ENCODE measurements at places on chromosomes 3 and 15. TPM values are rescaled to one million over a fixed set of nuclear protein-coding genes. Genes with fewer than 3 reads are reported as not detected.

Gene MLH1
- 82.3 TPM for total RNA-seq

Gene LEKR1
- total RNA-seq: 0.74 TPM

Gene SCN11A
- total RNA-seq: 0.08 TPM

DNA sequence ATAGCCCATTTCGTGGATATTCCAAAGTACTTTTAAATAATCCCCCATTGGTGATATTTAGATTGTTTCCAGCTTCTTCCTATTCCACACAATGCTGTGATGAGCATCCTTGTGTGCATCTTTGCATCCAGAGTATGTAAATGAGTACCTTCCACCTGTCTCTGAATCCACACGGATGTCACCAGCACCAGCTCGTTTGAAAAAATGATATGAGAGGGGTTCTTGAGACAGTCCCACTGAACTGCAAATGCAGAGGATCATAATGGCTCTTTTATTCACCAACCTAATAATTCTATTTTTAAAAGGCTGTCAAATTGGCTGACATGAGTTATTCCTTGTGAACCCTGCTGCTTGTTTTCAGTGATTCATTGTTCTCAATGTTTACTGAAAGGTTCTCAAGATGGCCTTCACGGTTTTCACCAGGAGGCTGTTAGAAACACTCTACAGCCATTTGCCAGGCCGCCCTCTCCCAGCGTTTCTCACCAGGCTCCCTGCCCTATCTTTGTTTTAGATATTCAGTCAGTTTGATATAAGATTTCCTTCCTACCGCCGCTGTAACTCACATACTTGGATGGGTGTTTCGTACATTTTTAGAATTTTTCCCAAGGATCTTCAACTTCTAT is 96.7 kb upstream of the PTPRG start:
- no peaks in the 10 kb centered on the region for H3K27me3 ChIP-seq
- H3K4me1 ChIP-seq: no peaks in the 10 kb centered on the region
- H3K36me3 ChIP-seq: no peaks in the 10 kb centered on the region
- H3K4me3 ChIP-seq: no peak overlapping the region
- no peak for DNase-seq

- H3K27ac ChIP-seq: no peak overlapping the region
- H3K36me3 ChIP-seq: no peaks in the 10 kb centered on the region
- H3K4me1 ChIP-seq: peaks cover 7% of the 10 kb centered on the region
- no peak overlapping the region for H3K4me3 ChIP-seq
- H3K27me3 ChIP-seq: peaks cover 3% of the 10 kb centered on the region
Measured at GRCh38 chr3:193030276-193030675, 112.6 kb upstream of the MB21D2 start.

- H3K4me1 ChIP-seq: peaks cover 31% of the 10 kb centered on the region
- H3K27me3 ChIP-seq: no peaks in the 10 kb centered on the region
- H3K27ac ChIP-seq: no peak overlapping the region
- H3K4me3 ChIP-seq: no peak overlapping the region
Measured at GRCh38 chr3:59920822-59921221, 871.0 kb upstream of the CFAP20DC start.

Gene SLC22A14
- not detected for total RNA-seq

Gene ANKRD34C
- total RNA-seq: not detected

Gene NMB
- total RNA-seq: 2.6 TPM

Gene GCNT3
- not detected for total RNA-seq

- H3K4me1 ChIP-seq: no peaks in the 10 kb centered on the region
- H3K27me3 ChIP-seq: peaks cover 18% of the 10 kb centered on the region
- H3K36me3 ChIP-seq: no peaks in the 10 kb centered on the region
- no peak for DNase-seq
Measured at GRCh38 chr3:150129166-150129565, 158.5 kb upstream of the PFN2 start.

Gene SCN5A
- 0.39 TPM for total RNA-seq

Gene CLDN1
- 0.10 TPM for total RNA-seq

DNA sequence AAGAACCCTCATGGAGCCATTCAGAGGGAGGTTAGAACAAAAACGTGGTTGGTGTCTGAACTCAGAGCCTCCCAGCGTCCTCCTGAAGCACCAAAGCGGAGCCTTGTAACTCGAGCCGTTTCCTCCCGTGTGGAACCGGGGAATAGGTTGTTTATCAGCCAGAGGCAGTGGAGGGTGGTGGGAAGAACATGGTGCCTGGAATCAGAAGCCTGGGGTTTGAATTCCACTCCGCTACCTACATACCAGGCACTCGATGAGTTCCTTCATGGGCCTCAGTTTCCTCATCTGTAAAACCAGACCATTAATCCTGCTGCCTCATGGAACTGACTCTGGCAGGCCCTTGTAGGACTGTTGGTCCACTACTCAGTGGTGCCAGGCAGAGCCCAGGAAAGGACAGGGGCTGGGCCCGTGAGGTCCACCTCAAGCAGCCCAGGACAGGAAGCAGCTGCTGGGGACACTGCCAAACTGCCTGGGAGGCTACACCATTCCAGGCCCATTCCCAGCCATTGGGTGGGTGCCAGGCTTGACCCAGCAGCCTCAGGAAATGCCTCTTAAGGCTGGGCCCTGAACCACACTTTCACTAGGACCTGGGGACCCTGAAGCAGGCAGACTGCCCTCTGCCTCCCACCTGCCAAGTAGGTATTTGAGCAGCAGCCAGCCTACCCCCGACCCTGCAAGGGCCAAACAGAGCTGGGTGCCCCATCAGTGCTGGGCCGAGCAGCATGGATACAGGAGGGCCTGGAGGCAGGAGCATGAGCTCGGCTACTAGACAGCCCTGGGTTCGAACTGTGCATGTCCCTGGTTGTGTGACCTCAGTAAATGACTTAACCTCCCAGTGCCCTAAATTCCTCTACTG is 33.4 kb downstream of the PRKCD start:
- H3K4me1 ChIP-seq: peaks cover 5% of the 10 kb centered on the region
- no peak for DNase-seq
- H3K27me3 ChIP-seq: peaks cover 6% of the 10 kb centered on the region

GRCh38 chr15:41544650-41545015 is 576 bp upstream of the RPAP1 start:
- peaks cover 20% of the 10 kb centered on the region for H3K4me1 ChIP-seq
- peak; percentile 11 for DNase-seq
- peak overlapping the region; percentile 98 for H3K4me3 ChIP-seq
- no peaks in the 10 kb centered on the region for H3K27me3 ChIP-seq

Gene GXYLT2
- total RNA-seq: 0.32 TPM

Gene P2RY1
- 0.52 TPM for total RNA-seq

GRCh38 chr3:169619793-169620192 is 43.7 kb downstream of the MECOM start:
- no peak overlapping the region for H3K27ac ChIP-seq
- H3K4me1 ChIP-seq: no peaks in the 10 kb centered on the region
- H3K36me3 ChIP-seq: no peaks in the 10 kb centered on the region
- no peak for DNase-seq
- H3K4me3 ChIP-seq: no peak overlapping the region

Gene PPP1R14D
- total RNA-seq: not detected

Gene CCDC191
- total RNA-seq: 1.7 TPM

GRCh38 chr3:113744941-113745755 is 901 bp downstream of the NAA50 start:
- DNase-seq: peak; percentile 71
- H3K4me3 ChIP-seq: peak overlapping the region; percentile 88
- peaks cover 27% of the 10 kb centered on the region for H3K36me3 ChIP-seq
- peaks cover 4% of the 10 kb centered on the region for H3K27me3 ChIP-seq
- peaks cover 70% of the 10 kb centered on the region for H3K4me1 ChIP-seq
- peak overlapping the region; percentile 100 for H3K27ac ChIP-seq

GRCh38 chr3:143276592-143276991 is 157.0 kb downstream of the CHST2 start:
- peaks cover 32% of the 10 kb centered on the region for H3K4me1 ChIP-seq
- H3K27ac ChIP-seq: peak overlapping the region; percentile 63
- H3K36me3 ChIP-seq: peaks cover 6% of the 10 kb centered on the region
- DNase-seq: no peak
- no peaks in the 10 kb centered on the region for H3K27me3 ChIP-seq

DNA sequence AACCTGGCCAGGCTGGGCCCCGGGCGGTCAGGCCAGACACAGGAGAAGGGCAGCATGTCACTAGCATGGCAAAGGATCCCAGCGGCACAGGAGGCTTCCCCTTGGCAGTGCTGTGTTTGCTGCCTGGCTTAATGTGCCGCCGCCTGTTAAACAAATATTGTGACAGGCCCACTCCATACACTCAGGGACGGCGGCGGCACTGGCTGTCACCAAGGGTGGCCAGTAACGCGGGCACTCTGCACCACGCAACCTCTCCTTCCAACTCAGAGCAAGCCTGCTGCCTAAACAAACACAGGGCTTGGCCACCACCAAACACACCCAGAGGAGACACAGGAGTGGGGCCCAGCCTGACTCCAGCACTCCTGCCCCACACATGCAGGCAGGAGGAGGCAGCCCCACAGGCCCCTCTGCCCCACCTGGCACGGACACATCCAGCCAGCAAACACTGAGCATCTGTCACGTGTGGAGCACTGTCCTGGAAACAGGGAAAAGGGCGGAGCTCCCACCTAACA is 48.0 kb downstream of the TPRA1 start:
- no peak overlapping the region for H3K4me3 ChIP-seq
- H3K36me3 ChIP-seq: no peaks in the 10 kb centered on the region
- no peak overlapping the region for H3K27ac ChIP-seq
- peaks cover 5% of the 10 kb centered on the region for H3K4me1 ChIP-seq
- DNase-seq: no peak

DNA sequence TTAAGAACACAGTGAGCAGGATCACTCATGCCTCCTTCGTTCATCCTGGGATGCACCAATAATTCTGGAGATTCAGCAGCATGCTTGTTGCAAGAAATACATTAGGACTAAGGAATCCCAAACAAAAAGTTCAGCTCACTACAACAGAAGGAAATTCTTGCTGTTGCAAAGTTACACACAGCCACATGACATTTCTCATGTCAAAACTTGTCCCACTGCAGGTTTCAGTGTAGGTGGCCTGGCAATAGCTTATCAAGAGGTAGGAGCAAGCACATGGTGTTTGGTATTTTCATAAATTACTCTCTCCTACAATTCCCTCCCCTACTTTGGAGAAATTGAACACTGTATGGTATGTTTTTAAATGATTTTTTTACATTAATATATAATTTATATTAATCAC is 399.6 kb upstream of the EPHA3 start:
- no peaks in the 10 kb centered on the region for H3K4me1 ChIP-seq
- no peak for DNase-seq
- H3K27ac ChIP-seq: no peak overlapping the region
- H3K36me3 ChIP-seq: no peaks in the 10 kb centered on the region
- H3K4me3 ChIP-seq: no peak overlapping the region

DNA sequence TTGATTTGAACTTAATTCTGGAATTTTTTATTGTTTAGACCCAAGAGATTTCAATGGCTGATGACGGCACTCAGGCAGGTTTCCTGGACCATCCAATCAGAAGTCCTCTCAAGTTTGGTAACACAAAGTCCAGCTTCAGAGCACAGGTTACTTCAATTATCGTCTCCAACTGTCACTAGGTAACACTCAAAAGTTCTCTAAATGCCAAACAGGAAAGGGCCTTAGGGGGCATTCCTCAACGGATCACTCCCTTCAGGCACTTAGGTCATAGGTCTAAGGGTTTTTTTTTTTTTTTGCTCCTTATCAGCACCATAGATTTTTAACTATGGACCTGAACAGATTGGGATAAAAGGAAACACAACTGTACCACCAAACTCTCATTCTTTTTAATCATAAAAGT is 85.8 kb downstream of the MEIS2 start:
- H3K4me1 ChIP-seq: no peaks in the 10 kb centered on the region
- H3K4me3 ChIP-seq: no peak overlapping the region
- H3K36me3 ChIP-seq: no peaks in the 10 kb centered on the region
- peaks cover 4% of the 10 kb centered on the region for H3K27me3 ChIP-seq
- no peak for DNase-seq
- H3K27ac ChIP-seq: no peak overlapping the region

GRCh38 chr3:48413086-48413485 is 16.8 kb downstream of the PLXNB1 start:
- no peak overlapping the region for H3K4me3 ChIP-seq

- no peaks in the 10 kb centered on the region for H3K36me3 ChIP-seq
- H3K27me3 ChIP-seq: no peaks in the 10 kb centered on the region
- no peak overlapping the region for H3K27ac ChIP-seq
- no peak overlapping the region for H3K4me3 ChIP-seq
- H3K4me1 ChIP-seq: peaks cover 7% of the 10 kb centered on the region
- DNase-seq: no peak
Measured at GRCh38 chr3:126494204-126494969, 18.7 kb upstream of the ZXDC start.

DNA sequence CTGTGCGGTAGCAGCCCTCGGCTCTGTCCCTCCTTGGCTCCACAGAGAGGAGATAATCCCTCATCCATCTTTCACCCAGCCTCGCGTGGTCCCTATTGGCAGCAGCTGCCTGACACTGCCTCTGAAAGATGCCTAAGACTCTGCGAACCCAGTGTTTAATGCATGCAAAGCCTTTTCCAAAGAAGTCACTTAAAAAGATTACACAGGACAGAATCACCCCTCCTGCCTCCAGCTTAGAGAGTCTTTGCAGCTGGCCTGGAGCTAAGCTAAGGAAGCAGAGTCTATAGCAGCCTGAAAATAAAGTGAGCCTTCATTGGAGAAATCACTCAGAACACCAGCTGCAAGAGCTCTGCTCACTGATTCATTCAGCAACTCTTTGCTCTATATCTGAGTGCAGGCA is 247.2 kb downstream of the SHQ1 start:
- H3K36me3 ChIP-seq: no peaks in the 10 kb centered on the region
- H3K4me1 ChIP-seq: no peaks in the 10 kb centered on the region
- DNase-seq: no peak

GRCh38 chr3:159170436-159171003 is 368.7 kb downstream of the MFSD1 start:
- H3K4me1 ChIP-seq: no peaks in the 10 kb centered on the region
- H3K27ac ChIP-seq: no peak overlapping the region
- no peaks in the 10 kb centered on the region for H3K36me3 ChIP-seq
- DNase-seq: no peak

DNA sequence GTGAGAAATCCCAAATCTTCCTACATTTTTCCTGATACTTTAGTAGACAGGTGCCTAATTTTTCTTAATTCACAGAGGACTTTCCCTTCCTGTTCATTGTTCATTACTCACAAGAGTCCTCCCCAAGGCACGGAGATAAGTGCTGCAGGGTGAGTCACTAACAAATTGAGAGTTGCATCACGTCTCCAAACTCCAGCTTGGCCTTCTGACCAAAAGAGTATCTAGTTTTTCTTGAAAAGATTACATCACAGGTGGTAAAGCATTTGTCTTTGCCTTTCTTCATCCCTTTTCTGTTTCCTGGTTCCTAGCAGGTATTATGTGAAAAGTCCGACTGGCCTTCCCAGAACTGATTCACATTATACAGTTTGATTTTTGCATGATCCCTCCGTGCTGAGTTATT is 24.9 kb upstream of the RASGRP1 start:
- no peaks in the 10 kb centered on the region for H3K27me3 ChIP-seq
- peaks cover 6% of the 10 kb centered on the region for H3K36me3 ChIP-seq
- H3K4me3 ChIP-seq: no peak overlapping the region
- peaks cover 31% of the 10 kb centered on the region for H3K4me1 ChIP-seq
- H3K27ac ChIP-seq: no peak overlapping the region
- no peak for DNase-seq

Gene CHL1
- total RNA-seq: not detected

Gene ANKRD63
- total RNA-seq: not detected

All from activated naive CD8-positive, alpha-beta T cell treated with anti-CD3 and anti-CD28 coated beads for 36 hours (primary cell).